IMR-90 (cell line): ENCODE measurements at places on chromosomes 2 and 18. TPM values are rescaled to one million over a fixed set of nuclear protein-coding genes. Genes with fewer than 3 reads are reported as not detected.

- no peaks in the 10 kb centered on the region for H3K27me3 ChIP-seq
- no peak overlapping the region for H3K4me3 ChIP-seq
- DNase-seq: no peak
These were observed 73.9 kb upstream of the XIRP2 start for GRCh38 chr2:166814335-166814734.

DNA sequence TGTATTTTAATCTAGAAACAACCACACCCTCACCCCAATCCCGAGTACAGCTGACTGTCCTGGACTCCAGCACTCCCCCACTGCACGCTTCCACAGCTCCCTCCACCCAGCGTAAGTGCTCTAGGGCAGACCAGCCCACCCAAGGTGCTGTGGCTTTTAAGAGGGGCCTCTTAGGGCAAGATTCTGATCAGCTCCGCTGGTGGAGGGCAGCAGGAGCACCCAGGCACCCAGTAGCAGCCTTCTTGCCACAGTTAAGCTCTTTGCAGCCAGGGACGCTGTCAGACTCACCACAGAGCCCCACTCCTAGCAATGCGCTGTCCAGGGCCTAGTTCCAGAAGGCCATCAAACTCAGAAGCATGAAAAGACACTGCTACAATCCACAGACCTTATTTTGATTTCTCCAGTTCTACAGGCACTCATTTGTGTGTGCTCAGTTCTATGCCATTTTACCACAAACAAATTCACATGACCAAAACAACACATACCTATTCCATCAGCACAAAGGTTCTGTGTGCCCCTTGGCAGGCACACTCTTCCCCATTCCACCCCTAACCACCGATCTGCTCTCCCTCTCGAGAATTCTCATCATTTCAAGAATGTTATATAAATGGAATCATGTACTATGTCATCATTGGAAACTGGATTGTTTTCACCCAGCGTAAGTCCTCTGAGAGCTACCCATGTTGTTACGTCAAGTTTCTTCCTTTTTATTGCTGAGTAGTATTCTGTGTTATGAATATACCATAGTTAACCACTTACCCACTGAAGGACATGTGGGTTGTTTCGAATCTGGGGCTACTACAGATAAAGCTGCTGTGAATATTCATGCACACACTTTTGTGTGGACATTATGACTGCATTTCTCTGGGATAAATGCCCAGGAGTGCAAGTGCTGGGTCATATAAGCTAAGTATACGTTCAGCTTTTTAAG is 40.4 kb downstream of the PTPN2 start:
- H3K27ac ChIP-seq: no peak overlapping the region
- no peak overlapping the region for H3K4me3 ChIP-seq
- peaks cover 10% of the 10 kb centered on the region; the same call in 1 of the 2 replicates for H3K4me1 ChIP-seq

DNA sequence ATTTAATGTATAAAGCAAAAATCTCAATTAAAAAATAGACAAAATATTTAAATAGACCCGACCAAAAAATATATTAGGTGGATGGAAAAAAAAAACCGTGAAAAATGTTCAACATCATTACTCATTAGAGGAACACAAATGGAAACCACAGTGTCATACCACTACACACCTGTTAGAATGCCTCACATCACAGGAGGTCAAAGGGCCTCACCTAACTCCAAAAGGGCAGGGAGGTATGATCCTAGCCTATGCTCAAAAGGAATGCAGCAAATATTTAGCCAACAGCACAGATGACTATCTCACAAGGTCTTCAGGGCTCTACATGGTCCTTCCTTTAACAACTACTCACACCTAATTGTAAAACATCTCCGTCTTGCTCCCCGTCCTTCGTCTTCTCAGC is 185.5 kb upstream of the SETBP1 start:
- no peak for DNase-seq
- H3K36me3 ChIP-seq: no peaks in the 10 kb centered on the region
- H3K4me1 ChIP-seq: no peaks in the 10 kb centered on the region
- H3K27me3 ChIP-seq: no peaks in the 10 kb centered on the region

GRCh38 chr2:44970846-44971450 is 29.4 kb downstream of the SIX3 start:
- DNase-seq: peak; percentile 18
- H3K36me3 ChIP-seq: no peaks in the 10 kb centered on the region
- H3K4me3 ChIP-seq: no peak overlapping the region
- H3K27ac ChIP-seq: no peak overlapping the region

DNA sequence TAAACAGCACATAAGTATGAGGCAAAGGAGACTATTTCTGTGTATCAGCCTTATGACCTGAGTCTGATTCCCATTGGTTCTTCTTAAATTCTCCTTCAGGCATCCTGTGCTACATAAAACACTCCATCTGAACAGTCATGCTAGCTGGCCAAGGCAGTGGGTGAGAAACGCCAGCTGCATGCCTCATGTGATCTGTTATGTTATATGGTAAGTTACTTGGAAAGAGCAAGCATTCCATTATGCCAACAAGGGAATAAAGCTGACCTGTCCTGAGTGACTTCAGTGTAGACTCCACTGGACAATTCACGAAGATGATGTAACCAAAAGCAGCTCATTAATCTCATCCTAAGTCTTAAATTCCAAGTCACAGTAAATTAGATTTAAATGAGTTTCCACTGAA is 216.5 kb upstream of the FN1 start:
- H3K27ac ChIP-seq: no peak overlapping the region
- H3K36me3 ChIP-seq: no peaks in the 10 kb centered on the region
- no peaks in the 10 kb centered on the region for H3K27me3 ChIP-seq
- peaks cover 10% of the 10 kb centered on the region for H3K4me1 ChIP-seq
- H3K4me3 ChIP-seq: no peak overlapping the region

DNA sequence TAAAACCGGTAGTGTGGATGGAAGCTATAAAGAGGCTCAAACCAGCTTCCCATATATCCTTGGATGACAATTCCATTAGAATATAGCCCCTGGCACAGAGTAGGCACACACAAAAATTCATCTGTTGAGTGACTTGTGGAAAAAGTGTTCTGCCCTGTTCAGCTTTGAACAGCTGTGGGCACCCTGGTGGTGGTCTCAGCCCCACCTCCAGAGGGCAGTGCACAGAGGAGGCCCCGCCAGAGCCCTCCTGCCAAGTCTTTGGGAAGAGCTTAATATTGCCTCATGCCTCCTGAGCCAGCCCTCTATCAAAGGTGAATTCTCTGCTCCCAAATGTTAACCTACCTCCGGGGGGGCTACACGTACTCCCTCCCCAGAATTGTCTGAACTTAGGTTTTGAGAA is 30.4 kb downstream of the EPAS1 start:
- H3K4me1 ChIP-seq: peaks cover 47% of the 10 kb centered on the region
- H3K27me3 ChIP-seq: no peaks in the 10 kb centered on the region
- no peak for DNase-seq
- no peak overlapping the region for H3K4me3 ChIP-seq
- H3K36me3 ChIP-seq: peaks cover 3% of the 10 kb centered on the region; the same call in 1 of the 2 replicates

DNA sequence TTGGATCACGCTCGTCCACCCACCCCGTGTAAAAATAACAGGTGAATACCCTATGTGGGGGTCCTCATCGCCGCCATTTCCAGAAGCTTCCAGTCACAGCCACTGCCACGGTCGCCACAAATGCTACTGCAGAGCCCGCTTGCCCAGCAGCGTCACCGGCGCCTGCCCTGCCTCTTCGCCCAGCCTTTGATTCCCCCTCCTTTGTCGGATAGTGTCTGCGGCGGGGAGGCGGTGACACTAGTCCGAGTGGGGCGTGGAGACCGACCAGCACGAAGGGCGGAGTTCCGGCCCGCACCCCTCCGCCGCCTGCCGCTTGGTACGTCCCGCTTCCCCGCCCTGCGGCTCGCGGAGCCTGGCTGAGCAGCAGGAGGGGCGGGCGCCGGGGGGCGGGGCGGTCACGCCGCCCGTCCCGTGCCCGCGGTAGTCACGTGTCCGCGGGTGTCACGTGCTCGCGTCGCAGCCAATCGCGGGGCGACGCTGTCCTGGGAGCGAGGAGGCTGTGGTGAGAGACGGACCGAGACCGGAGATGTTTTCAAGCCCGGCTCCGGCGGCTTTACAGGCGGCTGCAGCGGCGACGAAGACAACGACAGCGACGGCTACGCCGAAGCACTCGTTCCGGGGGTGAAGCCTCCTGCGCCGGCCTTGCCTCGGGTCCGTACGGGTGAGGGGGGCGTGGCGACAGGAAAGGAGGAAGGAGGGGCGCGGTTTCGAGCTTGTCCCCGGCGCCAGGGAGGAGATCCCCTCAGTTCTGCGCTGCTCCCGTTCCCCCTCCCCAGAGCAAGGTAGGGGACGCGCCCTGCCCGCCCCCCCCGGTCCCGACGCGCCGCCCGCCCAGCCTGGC is at the start of gene ANKRD12:
Gene ANKRD12 (plus strand): TSS at position 467 of the 841 bp plus-strand sequence. CDS start 45,652 bp downstream, outside the sequence.
- H3K36me3 ChIP-seq: peaks cover 11% of the 10 kb centered on the region
- H3K4me3 ChIP-seq: peak within 1 kb of the TSS; percentile 95
- peak within 1 kb of the TSS; percentile 97 for H3K27ac ChIP-seq
- peak; percentile 96 for DNase-seq
- H3K4me1 ChIP-seq: peaks cover 8% of the 10 kb centered on the region

GRCh38 chr2:105796791-105797190 is 52.1 kb downstream of the NCK2 start:
- DNase-seq: no peak
- H3K4me3 ChIP-seq: no peak overlapping the region
- no peaks in the 10 kb centered on the region for H3K36me3 ChIP-seq
- H3K27me3 ChIP-seq: no peaks in the 10 kb centered on the region
- peaks cover 16% of the 10 kb centered on the region for H3K4me1 ChIP-seq

- no peak overlapping the region for H3K27ac ChIP-seq
- H3K4me1 ChIP-seq: no peaks in the 10 kb centered on the region
- no peaks in the 10 kb centered on the region for H3K36me3 ChIP-seq
- H3K27me3 ChIP-seq: peaks cover 60% of the 10 kb centered on the region
- DNase-seq: no peak
- no peak overlapping the region for H3K4me3 ChIP-seq
These were observed 5.7 kb downstream of the GREB1 start for GRCh38 chr2:11539317-11540147.

DNA sequence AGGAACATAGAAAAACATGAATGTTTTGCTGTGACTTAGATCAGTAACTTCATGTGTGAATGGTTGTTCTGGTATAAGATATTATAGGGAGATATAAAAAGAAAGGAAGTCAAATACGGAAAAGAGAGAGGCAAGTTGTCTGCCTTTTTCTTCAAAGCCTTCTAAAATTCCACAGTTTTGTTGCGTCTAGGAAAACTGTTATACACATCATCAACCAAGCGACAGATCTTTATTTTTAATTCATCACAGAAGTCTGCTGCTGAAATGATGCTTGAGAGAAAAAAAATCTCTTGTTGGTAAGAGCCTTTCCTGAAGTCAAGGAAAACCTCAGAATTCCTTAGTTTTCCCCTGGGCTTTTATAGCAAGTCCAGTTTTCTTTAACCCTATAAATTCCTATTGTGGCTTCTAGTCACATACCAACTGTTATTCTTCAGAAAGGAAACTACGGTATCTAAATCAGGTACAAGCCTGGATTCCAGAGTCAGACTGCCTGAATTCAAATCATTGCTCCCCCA is 36.3 kb upstream of the TANC1 start:
- peaks cover 7% of the 10 kb centered on the region; the same call in 1 of the 2 replicates for H3K4me1 ChIP-seq
- H3K27me3 ChIP-seq: no peaks in the 10 kb centered on the region
- peak overlapping the region; percentile 48; the same call in 1 of the 2 replicates for H3K27ac ChIP-seq
- H3K36me3 ChIP-seq: no peaks in the 10 kb centered on the region
- no peak overlapping the region for H3K4me3 ChIP-seq

DNA sequence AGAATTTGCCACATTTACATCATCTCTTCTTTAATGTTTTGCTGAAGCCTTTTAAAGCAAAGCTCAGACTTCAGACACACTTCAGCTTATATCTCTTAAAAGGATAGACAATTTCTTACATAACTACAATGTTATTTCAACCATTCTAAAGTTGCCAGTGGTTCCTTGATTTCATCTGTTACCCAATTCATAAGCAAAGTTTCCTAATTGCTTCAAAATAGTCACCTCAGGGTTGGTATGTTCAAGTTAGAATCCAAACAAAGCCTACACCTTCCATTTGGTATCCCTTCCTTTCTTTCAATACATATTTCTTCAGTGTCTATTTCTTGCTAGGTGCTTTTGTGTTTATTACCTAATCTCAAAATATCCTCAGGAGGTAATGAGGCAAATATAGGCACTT is 60.6 kb downstream of the ZNF385B start:
- H3K27ac ChIP-seq: no peak overlapping the region
- no peaks in the 10 kb centered on the region for H3K4me1 ChIP-seq
- DNase-seq: no peak
- H3K4me3 ChIP-seq: no peak overlapping the region
- H3K27me3 ChIP-seq: no peaks in the 10 kb centered on the region; the same call in 1 of the 2 replicates

DNA sequence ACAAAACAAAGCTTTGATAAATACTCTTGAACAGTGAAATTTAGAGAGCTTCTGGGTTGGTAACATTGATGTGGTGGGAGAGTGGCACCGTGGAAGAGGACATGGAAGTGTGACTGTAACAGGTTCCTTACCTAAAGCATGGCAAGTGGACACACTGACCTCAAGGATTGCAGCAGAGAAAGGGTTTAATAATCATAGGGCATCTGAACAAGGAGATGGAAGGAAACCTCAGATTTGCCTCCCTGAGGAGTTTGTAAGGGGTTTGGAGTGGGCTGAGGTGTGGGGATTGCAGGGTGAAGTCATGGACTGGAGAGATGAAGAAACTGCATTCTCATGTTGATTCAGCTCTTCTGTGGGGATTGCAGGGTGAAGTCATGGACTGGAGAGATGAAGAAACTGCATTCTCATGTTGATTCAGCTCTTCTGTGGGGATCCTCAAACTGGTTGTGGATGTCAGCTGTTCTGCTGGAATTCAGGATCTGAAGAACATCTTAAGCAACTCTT is 83.8 kb upstream of the TLK1 start:
- H3K36me3 ChIP-seq: no peaks in the 10 kb centered on the region
- peak; percentile 87 for DNase-seq
- peak overlapping the region; percentile 96; the same call in 1 of the 2 replicates for H3K27ac ChIP-seq
- H3K27me3 ChIP-seq: no peaks in the 10 kb centered on the region
- H3K4me1 ChIP-seq: peaks cover 4% of the 10 kb centered on the region; the same call in 1 of the 2 replicates

GRCh38 chr2:217103752-217104545 is 244.1 kb upstream of the TNP1 start:
- peak; percentile 74 for DNase-seq
- no peaks in the 10 kb centered on the region for H3K36me3 ChIP-seq
- peaks cover 25% of the 10 kb centered on the region for H3K4me1 ChIP-seq

- H3K27me3 ChIP-seq: no peaks in the 10 kb centered on the region
These were observed 217.6 kb upstream of the NRP2 start for GRCh38 chr2:205464681-205465080.

- peaks cover 7% of the 10 kb centered on the region for H3K4me1 ChIP-seq
- DNase-seq: no peak
- H3K27me3 ChIP-seq: no peaks in the 10 kb centered on the region
- no peak overlapping the region for H3K4me3 ChIP-seq
These were observed 105.0 kb downstream of the GPD2 start for GRCh38 chr2:156541229-156541628.

Gene STAMBP
- 29.7 and 29.8 TPM in 2 replicates for polyA plus RNA-seq

Gene EVA1A
- 54.5 and 61.6 TPM in 2 replicates for polyA plus RNA-seq

Gene INHA
- polyA plus RNA-seq: 0.80 and 0.96 TPM in 2 replicates

Gene STPG4
- 0.06 and 0.12 TPM in 2 replicates for polyA plus RNA-seq

Gene RAB11FIP5
- polyA plus RNA-seq: 34.5 and 36.0 TPM in 2 replicates

Gene SEC11C
- polyA plus RNA-seq: 11.9 and 14.4 TPM in 2 replicates

Gene TUBA3E
- not detected in 2 replicates for polyA plus RNA-seq

Gene IL1RN
- not detected in 2 replicates for polyA plus RNA-seq

Gene C2orf66
- 0.16 and 0.27 TPM in 2 replicates for polyA plus RNA-seq

Gene RNU2-63P
- polyA plus RNA-seq: not detected in 2 replicates

Gene RRM2
- polyA plus RNA-seq: 68.5 and 112 TPM in 2 replicates

Gene LHCGR
- 0.03 and 0.10 TPM in 2 replicates for polyA plus RNA-seq
